ENCODE measurements at places on chromosomes 1 and 21.

- no peak for DNase-seq
Observed at GRCh38 chr1:210371916-210372315, 43.2 kb downstream of the HHAT start.

DNA sequence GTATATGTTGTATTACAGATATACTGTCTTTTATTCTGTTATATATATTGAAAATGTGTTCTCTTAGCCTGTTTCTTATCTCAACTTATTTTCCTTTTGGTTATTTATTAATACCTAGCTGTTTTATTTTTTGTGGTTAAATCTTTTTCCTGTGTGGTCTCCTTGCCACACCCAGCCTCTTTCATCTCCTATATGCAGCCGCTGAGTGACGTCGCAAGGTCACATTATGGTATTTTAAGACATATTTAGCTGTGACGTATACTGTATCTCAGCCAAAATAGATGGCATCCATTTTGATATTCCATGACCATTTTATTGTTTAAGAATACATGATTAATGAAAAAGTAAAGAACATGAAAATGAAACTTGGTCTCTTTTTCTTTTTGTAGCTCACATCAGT lies 29.1 kb downstream of the CENPF start:
- DNase-seq, result no peak

DNA sequence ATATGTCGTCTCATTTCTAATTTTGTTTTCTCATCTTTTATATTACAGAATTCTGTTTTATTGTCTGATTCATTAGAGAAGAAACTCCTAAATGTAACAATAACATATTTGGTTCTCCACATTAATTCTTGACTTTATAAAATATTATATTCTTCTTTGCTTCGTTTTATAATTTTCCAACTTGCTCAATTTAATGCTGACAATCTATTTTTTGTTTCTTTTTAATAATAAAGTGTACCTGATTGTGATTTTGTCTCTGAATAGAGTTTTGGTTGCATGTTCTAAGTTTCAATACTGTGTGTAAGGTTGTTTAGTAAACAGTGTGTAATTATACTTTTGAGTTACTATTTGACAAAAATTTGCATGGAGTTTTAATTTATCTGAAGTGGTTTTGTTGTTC lies 131.0 kb upstream of the C1orf105 start:
- no peak for DNase-seq

GRCh38 chr1:6127587-6128163 lies 52.4 kb downstream of the CHD5 start:
- DNase-seq, result no peak

- DNase-seq, result peak; percentile 85
Observed at GRCh38 chr1:173002891-173003838, 47.6 kb downstream of the TNFSF18 start.

- no peak for DNase-seq
Observed at GRCh38 chr1:186872291-186872690, 43.5 kb downstream of the PLA2G4A start.

GRCh38 chr1:190847166-190847565 lies 369.5 kb upstream of the BRINP3 start:
- DNase-seq, result no peak

DNA sequence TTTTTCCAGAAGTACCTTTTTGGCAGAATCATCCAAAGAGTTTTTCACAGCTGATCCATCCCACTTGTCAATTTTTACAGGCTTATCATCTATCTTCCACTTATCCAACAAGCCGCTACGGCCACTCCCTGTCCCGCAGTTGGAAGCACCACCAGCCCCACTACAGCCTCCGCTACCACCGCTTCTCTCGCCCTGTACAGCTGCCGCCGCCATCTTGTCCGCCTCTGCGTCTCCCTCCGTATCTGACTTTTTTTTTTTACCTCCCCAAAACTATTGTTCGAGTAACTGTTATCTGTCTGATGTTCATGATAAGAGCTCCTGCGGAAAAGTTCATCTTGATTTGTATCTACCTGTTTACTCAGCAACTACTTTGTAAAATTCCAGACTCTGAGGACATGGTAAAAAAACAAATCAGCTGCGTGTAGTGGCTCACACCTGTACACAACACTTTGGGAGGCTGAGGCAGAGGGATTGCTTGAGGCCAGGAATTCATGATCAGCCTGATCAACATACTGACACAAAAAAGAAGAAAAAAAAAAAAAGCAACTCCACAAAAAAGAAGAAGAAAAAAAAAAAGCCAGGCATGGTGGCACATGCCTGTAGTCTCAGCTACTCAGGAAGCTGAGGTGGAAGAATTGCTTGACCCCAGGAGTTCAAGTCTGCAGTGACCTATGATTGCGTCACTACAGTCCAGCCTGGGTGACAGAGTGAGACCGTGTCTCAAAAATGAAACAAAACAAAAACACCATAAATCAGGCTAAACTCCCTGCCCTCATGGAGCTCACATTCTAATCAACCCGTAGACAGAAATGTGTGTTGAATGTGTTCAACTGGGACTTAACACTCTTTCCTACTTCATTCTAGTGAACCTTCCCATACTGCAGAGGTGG lies 8.0 kb upstream of the EYA3 start:
- no peak for DNase-seq

DNA sequence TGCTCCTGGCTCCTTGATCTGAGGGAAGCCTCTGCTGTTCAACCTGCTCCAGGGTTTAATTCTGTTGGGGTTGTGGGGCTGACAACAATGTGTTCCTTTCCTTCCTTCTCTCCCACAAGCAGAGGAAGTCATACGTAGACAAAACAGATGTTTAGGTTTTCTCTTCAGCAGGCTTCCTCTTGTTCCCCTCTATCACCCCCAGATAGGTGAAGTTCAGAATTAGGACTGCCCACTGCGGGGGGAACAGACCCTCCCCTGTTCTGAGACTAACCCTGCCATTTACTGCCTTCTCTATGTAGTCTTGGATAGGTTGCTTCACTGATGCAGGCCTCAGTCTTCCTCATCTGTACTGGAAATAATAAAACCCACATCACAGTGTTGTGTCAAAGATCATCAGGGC lies 30.0 kb upstream of the NRDC start:
- DNase-seq, result no peak

DNA sequence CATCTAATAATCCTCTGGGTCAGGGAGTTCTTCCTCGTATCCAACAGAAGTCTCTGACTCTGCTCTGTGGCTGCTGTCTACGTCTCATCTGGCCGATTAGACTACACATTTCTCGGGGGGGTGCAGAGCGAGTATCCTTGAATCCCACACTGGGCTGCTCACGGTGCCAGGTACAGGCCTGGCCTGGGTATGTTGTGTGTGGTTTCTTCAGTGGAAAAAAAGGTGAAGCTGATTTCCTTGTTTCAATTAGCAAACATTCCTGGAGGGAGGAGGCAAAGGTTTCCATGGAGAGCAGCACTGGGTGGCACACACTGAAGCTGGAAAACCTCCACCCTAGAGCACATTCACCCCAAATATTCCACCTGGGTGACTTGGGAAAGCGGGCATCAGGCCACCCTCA lies 2.0 kb upstream of the RAB7B start:
- DNase-seq, result no peak

All from foreskin keratinocyte (primary cell).